RCC 7860 (cell line): ENCODE measurements at places on chromosomes 5 and 9.

DNA sequence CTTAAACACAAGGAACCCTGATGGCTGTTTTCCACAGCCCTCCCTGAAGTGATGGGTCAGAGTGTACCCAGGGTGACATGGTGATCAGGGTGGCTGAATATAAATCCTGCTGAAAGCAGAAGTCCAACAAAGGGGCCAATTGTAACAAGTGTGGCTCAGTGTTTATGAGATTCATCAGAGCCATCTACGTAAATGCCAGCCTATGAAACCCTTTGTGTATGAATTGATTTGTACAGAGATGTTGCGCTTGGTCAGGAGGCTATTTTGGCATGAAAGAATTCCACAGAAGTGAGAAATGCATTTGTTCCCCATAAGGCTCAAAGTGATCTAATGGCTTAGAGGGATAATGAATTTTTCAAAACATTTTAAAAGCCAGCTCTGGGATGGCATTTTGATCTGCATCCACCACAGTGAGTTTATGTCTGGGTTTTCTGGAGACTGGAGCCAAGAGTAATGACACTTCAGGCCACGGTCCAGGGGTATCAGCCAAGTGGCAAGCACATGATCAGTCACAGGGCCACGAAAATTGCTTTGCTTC, 12.4 kb downstream of the PRUNE2 start:
- DNase-seq: no peak

DNA sequence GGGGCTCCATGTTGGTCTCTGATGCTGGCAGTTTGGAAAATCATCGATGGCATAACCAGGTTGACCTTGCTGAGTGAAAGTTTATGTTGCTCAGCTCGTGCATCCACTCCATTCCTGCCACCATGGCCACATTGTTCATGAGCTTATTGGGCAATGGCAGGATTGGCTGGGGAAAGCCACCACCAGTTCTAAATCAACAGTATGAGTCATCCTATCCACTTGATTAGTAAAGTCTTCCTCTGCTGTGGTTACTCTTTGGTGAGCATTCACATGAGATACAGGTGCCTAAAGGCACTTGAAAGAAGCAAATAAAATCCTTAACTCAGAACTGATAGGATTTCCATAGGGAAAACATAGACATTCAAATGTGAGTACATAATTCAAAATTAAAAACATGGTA, 131.8 kb upstream of the FBN2 start:
- no peak for DNase-seq

DNA sequence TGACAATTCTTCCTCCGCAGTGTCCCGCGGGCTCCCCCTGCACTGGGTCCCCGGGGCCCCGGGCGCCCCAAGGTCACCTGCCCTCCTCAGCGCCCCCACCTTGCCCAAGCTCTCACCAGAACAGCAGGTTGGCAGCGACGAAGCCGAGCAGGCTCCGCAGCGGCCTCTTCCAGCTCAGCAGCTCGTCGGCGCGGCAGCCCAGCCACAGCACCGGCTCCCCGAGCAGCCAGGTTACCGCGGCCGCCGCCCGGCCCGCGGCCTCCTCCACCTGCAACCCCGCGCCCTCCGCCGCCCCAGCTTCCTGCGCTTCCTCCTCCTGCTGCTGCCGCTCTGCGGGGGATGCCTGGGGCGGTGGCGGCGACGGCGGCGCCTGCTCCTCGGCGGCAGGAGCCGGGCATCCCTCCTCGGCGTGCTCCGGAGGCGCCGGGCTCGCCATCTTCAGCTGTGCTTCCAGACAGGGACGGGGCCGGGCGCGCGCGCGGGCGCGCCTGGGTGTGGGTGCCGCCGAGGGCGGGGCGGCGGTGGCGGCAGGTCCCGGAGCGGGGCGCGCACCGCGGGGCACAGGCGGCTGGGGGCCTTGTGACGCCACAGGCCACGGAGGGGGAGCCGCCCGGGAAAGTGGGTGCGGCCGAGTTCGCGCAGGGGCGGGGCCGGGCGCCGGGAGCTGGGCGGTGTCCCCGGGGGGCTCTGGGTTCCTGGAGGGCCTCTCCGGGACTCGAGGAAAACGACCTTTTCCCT, at the start of gene RETREG1:
Gene RETREG1 (minus strand): TSS at position 462 of the 738 bp plus-strand sequence. CDS start 26 bp downstream, at position 436.
- DNase-seq: no peak

DNA sequence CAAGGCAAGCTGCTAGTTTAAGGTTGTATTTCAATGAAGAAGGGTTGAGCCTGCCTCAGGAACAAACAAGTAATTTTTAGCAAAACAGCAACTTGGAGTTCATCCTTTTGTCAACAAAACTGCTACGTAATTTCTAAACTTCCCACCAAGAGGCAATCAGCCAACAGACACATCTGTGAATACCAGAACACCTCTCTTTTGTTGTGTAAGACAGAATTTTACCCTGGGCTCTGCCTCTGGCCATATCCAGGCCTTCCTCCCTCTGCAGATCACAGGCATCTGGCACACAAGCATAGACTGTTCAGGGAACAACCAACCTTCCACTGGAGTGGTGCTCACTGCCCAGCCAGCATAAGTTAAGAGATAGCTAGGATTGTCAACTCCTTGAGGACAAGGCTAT, 409.0 kb downstream of the SPOCK1 start:
- DNase-seq: no peak

DNA sequence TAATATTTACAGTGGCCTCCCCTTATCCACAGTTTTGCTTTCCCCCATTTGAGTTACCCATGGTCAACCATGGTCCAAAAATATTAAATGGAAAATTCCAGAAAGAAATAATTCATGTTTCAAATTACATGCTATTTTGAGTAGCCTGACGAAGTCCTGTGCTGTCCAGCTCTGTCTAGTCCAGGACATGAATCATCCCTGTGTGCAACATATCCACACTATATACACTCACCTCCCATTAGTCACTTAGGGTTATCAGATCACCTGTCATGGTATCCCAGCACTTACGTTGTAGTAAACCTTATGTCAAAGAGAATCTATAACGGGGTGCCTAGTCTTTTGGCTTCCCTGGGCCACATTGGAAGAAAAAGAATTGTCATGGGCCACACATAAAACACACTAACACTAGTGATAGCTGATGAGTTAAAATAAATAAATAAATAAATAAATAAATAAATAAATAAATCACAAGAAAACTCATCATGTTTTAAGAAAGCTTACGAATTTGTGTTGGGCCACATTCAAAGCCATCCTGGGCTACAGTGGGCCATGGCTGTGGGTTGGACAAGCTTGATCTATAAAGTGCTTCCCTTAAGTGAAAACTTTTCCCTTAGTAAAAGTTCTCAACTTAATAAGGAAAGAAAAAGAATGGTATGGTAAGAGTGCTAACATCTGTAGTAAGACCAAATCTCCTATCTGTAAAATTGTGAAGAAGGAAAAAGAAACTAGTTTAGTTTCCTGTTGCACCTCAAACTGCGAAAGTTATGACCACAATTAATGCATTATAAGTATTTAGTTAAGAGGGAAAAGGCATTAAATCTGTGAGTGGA, 15.9 kb upstream of the OMD start:
- peak; percentile 24 for DNase-seq

- DNase-seq: no peak
These were observed 89.4 kb downstream of the UHRF2 start for GRCh38 chr9:6502399-6502798.

DNA sequence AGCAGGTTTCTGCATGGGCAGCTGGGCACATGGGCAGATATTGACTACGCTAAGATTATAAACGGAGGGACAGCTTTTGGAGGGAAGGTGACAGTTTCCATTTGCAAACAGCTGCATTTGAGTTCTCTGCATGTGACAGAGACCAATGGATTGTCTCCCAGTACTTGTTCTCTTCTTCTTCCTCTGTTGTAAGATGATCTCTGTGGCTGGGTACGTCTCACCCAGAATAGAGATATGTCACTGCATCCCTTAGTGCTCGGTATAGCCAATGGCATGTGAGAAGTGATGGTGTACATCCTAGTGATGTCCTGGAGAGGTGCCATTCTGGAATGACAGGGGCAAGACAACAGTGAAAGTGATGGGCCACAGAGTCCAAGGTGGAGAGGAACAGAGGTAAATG, 171.3 kb downstream of the CFAP90 start:
- DNase-seq: no peak

DNA sequence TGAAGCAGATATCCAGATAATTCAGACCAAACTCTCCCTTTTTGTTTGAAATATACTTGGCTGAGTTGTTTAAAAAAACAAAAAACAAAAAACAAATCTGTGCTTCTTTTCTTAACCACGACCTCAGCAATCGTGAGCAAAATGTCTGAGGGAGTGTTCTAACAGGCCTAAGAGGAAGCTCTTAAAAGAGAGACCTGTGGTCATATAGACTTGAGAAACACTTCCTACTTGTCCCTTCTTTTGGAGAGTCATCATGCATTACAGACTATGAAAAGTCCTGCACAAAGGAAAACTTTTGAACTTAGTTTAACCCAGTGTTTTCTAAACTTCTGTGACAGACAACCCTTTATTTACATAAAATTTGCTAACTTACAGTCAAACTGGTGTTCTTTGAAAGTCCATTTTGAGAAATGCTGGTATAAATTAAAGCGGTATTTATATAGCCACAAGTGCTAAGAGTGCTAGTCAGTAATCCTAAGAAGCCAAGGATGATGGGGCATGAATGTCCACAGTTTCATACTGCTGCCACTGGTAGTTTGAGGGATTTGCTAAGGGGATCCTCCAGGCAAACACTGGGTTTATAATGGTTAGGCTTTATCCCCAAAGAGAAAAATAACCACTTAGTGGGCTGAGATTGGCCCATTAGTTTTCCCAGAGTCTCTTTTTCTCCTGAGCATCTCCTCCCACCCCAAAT, 199.8 kb downstream of the LRRC70 start:
- no peak for DNase-seq

DNA sequence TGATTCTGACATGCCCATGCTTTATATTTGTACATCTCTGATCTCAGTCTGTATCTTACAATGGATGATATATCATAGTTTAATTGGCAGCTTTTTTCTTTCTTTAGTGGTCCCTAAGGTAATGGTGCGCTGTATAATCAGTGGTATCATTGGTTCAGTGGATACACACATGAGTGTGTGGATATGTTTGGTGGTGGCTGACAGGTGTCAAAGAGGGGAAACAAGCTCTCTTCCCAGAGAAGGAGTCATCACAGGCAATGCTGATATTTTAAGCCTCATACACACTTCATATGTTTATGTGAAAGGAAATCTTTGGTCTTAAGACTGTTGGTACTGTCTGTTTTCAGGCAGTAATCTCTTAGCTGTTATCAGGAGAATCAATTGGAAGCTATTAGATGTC, 52.1 kb upstream of the KIAA1958 start:
- DNase-seq: no peak

- peak; percentile 63 for DNase-seq
These were observed 7.9 kb downstream of the MTRR start for GRCh38 chr5:7876867-7877266.
